ENCODE measurements at places on chromosomes 12 and 14.
A peak's percentile ranks its signal among the peaks of the same experiment; 100 is the strongest.

- DNase-seq, result peak; percentile 44
Measured at GRCh38 chr12:2338991-2339431, 286.2 kb downstream of the CACNA1C start.

GRCh38 chr14:79822034-79822433 lies 389.3 kb downstream of the DIO2 start:
- DNase-seq, result no peak

DNA sequence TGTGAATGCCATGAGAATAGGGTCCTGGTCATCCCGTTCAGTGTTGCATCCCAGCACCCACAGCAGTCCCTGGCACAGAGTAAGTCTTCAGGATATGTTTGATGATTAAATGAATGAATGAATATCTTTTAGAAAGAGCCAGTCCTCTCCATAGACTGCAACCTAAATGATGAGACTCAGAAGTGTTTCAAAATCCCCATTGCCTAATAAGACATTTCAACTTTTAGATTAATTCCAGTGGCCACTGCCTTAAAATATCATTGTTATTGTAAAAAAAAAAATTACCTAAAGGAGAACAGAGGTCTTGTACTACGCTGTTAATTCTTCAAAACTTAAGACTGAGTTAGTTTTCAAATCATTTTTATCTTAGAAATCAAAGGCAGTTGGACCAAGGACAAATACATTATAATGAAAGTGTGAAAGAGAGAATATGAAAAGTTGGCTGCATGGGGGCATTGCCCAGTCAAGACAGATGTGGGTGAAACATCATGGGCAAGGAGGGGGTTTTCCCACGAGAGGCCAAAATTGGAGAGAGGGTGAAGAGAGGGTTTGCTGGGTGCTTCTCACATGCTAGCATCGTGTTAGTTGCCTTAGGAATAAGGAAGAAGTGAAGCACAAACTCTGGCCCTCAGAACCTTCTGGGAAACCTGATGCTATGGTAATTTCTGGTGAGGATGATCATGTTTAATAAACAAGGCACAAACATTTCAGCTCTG lies 26.3 kb upstream of the CPM start:
- DNase-seq, result no peak

DNA sequence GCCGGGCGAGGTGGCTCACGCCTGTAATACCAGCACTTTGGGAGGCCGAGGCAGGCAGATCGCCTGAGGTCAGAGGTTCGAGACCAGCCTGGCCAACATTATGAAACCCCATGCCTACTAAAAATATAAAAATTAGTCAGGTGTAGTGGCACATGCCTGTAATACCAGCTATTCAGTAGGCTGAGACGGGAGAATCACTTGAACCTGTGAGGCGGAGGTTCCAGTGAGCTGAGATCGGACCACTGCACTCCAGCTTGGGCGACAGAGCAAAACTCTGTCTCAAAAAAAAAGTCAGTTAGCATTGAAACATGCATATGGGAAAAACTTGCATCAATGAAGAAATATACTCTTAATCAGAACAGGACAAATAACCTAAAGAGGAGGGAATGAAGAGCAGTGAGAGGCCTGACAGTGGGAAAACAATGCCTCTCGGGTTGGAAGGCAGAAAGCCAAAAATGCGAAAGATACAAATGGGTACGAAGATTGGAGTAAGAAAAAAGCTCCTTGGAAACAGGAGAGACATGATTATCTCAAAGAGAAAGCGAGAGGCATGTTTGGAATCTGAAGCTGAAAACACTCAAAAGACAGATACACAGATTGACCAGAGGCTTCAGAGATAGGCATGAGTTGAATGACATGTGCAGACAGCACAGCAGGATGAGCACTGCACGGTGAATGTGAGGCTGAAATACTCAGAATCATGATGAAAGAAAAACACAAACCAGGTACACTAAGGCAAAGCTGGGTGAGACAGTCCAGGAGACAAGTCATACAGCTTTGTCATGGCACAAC lies 30.6 kb downstream of the RESF1 start:
- DNase-seq, result peak; percentile 57

GRCh38 chr12:92098594-92099380 lies 46.9 kb downstream of the BTG1 start:
- no peak for DNase-seq

- no peak for DNase-seq
Measured at GRCh38 chr14:89531661-89532335, 114.8 kb upstream of the FOXN3 start.

DNA sequence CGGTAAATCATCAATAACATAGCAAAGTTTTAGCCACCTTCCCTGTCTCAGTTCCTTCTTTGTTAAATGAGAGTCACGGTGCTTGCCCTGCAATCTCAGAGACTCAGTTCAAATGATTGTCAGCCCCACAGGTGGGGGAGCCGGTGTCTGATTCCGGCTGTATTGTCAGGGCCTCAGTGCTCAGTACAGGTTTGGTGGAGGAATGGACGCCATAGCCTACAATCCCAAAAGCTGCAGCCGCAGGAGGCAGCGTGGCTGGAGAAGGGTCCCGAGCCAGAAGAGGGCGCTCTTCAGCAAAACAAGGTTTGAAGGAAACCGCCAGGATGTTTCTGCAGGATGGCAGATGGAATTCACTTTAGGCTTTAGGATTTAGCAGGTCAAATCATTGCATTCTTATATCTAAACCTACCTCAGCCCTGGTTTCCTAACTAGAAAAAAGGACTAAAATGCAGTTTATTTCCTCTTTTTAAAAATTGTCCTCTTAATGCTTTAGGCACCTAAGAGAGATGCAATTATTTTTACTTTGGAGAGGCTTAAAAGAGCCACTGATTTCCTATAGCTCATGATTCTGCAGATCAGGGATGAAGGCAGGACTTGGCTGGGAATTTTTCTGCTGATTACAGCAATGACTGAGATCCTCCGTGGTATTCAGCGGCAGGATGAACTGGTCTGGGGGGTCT lies 29.2 kb downstream of the FOS start:
- peak; percentile 82 for DNase-seq

DNA sequence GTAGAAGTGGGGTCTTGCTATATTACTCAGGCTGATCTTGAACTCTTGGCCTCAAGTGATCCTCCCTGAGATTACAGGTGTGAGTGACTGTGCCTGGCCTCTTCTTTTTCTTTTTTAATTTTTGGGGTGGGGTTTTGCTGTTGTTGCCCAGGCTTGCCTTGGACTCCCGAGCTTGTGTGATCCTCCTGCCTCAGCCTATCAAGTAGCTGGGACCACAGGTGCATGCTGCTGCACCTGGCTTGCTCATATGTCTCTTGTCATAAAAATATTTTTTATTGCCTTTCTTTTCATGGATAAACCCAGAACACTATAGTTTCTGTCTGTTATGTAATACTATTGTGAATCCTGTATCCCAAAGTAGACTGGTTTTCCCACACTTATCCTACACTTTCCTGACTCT lies 26.0 kb downstream of the SCYL2 start:
- DNase-seq, result no peak

DNA sequence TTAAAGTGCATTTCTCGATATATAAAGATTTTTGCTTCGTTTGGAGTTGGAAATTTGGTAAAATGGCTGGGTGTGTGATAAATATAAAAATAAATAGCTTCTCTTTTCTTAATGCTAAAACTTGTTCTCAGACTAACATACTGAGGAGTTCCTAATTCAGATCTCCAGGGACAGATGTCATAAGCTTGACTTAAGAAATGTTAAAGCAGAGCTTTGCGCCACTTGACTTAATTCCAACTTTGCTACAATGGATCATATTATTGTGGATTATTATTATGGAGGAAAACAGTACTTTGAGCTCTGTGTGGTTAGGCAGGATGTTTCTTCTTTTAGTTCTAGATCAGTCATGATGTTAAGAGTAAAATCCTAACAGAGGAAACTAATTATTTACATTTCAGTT lies 33.8 kb downstream of the GNG2 start:
- no peak for DNase-seq

DNA sequence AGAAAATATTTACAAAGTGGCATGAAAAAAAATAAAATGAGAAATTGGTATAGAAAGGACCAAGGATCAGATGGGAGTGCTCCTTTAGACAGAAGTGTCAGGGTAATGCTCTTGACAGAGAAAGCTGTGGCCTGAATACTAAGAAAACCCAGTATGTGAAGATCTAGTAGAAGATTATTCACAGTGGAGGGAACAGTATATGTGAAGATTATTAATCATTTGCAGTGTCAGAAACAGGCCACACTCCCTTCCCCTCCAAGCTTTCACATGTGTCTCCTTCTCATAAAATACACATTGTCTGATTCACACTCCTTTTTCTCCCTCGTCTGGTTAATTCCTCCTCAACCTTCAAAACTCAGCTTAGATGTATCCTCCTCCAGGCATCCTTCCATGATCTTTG lies 41.3 kb downstream of the CAPS2 start:
- DNase-seq, result no peak

- no peak for DNase-seq
Measured at GRCh38 chr12:12624498-12624992, 12.9 kb downstream of the CREBL2 start.

DNA sequence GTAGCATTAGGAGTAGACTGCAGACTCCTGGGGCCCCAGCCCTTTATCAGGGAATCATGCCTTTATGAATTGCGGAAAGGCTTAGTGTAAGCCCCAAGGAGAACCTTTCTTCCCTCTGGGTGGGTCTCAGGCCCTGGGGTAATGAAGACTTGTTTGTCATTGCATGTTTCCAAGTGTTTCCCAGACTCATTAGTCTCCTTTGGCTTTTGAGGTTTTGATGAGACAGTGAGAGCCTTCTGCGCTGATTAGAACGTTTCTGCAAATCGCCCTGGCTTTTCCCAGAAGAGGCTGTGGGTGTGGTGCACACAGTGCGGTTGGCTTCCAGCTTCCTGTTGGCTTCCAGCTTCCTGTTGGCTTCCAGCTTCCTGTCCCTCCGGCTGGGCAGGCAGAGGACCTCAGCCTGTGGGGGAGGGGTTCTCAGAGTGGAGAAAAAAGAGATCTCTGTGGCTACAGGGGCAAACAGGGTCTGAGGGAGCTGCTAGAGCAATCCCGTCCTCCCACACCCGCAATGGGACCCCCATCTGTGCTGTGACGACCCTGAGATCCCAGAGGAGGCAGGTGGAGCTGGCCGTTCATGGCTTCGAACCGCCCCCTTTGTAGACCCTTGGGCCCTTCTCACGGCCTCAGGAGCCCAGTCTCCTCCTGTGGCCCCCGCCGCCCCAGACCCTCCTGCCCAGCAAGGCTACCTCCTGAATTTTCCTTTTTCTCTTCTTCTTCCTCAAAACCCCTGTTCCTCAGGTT lies 42.1 kb downstream of the GPR68 start:
- DNase-seq, result no peak

GRCh38 chr14:68658943-68659931 lies 133.6 kb downstream of the ZFP36L1 start:
- no peak for DNase-seq

GRCh38 chr12:29883941-29884554 lies 100.3 kb upstream of the TMTC1 start:
- DNase-seq, result no peak

DNA sequence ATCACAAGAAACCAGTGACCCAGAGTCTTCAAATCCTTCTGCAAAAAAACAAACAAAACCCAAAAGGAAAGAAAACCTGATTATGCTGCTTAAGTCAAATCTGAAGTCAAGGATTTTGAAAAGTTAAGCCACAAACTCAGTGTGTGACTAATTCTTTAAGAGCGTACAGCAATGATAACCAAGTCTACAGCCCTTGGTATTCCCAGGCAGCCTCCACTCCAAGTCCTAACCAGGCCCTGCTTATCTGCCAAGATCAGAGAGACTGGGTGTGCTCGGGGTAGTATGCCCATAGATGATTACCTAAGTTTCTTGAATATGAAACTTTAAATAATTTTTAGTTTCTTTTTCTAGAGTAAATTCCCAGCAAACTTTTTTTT lies 13.1 kb downstream of the PGAM5 start:
- no peak for DNase-seq

- no peak for DNase-seq
Measured at GRCh38 chr14:36863271-36863670, 201.6 kb downstream of the PAX9 start.

DNA sequence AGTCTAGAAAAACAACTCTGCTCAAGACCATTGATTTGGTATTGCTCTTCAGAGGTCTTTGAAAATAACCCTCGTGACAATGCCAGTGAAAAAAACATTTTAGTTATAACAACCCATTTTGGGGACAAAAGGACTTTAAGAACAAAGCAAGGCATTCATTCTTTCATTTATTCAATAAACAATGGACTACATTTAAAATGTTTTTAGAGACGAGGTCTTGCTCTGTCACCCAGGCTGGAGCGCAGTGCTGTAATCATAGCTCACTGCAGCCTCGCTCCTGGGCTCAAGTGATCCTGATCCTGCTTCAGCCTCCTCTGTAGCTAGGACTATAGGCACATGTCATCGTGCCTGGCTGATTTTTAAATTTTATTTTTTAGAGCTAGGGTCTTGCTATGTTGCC lies 7.7 kb upstream of the KICS2 start:
- DNase-seq, result no peak

DNA sequence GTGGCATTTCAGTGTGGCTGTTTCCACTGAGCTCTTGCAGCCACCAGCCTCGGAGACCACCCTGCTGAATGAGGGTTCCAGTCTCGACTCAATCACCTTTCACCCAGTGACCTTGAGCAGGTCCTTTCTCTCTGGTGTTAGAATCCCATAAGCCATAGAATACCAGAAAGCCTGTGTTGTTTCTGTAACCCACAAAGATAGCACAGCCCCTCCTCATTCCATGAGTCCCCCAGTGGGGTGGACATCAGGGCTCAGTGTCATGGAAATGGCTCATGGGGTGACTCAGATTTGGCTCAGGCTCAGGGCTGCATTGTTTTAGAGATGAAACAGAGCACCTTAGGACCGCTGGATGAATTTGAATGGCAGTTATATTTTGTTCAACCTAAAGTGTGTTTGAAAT lies 171.5 kb downstream of the PTPN11 start:
- no peak for DNase-seq

GRCh38 chr12:57460841-57461275 lies 1.3 kb downstream of the GLI1 start:
- DNase-seq, result no peak

DNA sequence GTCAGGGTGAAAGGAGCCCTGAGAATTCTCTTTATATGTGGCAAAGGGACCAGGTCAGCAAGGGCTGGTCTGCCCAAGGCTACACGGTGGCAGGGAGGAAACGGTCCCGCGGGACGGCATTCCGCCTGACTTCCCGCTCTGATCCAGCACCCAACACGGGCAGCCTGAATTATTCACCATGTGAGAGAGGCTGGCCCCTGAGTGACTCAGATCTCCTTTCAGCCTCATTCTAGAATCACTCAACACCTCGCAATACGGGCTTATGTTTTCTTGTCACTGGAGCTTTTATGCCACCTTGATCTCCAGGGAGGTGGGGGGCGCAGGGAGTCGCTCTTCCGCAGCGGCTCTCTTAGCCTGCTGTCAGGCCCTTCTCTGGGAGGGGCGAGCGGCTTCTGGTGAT lies 8.5 kb downstream of the LRTM2 start:
- peak; percentile 49 for DNase-seq

DNA sequence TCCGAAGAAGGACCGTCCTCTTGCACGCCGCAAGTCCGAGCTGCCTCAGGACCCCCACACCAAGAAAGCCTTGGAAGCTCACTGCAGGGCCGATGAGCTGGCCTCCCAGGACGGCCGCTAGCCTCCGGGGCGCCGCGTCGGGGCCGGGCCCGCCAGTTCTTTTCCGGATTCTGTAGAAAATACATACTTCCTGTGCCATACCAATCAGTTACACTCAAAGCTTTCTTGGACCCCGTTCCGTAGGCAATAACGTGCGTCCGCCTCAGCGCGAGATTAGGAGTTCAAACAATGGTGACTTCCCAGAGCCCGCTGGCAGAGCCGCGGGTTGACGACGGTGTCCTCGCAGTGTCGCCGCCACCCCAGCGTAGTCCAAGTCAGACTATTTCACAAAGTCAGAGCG lies 39.2 kb upstream of the DYNC1H1 start:
- no peak for DNase-seq
